Caki2 (cell line): ENCODE measurements at places on chromosomes 3 and 15. TPM values are rescaled to one million over a fixed set of nuclear protein-coding genes. Genes with fewer than 3 reads are reported as not detected.

- no peak for DNase-seq
Observed at GRCh38 chr3:66662894-66663293, 162.1 kb upstream of the LRIG1 start.

- DNase-seq, result no peak
Observed at GRCh38 chr3:98786364-98787006, 23.3 kb downstream of the ST3GAL6 start.

GRCh38 chr3:58342676-58343075 is 10.0 kb downstream of the PXK start:
- DNase-seq, result no peak

GPR149 gene
- total RNA-seq, result not detected in 2 replicates

DNA sequence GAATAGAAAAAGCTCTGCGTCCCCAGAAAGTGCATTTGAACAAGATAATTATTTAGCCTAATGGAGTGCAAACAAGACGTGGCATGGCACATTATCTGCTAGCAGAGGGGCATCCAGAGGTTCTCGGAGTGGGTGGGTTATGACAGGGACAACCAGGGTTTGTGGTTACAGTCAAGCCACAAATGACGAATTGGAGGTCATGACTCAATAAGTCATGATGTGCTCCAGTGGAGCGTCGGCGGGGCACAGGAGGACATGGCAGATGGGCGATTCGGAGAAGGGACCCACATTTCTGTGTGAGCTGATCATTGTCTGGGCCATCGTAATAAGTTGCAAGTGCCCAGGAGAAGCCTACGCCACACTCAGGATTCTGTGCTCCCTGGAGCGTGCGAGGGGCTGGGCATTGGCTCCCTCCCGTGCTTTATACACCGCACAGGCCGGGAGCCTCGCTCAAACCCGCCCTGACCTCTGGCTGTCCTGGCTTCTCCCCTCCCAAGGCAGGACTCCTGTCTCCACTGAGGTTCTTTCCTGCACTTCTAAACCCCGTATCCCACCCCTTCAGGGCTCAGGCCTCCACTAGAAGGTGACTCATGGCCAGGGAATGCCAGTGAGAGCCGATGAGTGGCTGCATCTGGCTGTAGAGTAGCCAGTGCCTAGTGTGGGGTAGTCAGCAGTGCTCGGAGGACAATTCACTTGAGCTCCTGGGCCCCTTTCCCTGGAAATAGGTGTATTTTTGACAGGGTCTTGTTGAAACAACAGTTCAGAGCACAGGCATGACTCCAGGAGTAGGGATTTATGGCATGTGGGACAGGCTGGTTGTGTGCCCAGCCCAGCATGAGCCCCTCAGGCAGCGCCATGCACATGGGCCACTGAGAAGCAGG is 67.4 kb downstream of the GRIP2 start:
- DNase-seq, result peak; percentile 97

DNA sequence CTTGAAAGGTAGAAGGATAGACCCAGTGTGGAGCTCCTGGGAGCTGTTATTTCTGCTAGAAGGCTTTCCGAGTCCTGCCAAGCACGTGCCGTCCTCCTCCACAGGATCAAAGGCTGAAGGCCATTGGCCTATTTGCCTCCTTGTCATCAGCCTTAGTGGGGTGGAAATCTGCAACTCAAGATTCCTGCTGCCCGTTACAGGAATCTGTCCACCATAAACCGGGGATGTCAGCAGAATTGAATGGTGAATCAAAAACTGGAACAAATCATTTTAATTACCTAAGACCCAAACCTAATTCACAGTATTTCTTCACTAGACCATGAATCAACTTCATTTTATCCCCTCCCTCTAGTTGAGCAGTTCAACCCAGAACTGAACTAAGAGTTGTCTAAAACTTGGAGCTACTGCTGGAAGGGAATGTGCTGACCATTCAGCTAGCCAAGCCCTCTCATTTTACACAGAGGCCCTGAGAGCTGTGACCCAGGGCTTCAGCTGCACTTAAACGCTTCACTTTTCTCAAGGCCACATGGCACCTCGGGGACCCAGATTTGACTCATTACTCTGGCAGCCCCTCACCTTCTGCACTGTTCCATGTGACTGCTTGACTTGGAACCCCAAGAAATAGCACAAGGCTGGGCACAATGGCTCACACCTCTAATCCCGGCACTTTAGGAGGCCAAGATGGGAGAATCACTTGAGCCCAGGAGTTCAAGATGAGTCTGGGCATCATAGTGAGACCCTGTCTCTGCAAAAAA is 36.8 kb upstream of the KIF23 start:
- DNase-seq, result no peak

DNA sequence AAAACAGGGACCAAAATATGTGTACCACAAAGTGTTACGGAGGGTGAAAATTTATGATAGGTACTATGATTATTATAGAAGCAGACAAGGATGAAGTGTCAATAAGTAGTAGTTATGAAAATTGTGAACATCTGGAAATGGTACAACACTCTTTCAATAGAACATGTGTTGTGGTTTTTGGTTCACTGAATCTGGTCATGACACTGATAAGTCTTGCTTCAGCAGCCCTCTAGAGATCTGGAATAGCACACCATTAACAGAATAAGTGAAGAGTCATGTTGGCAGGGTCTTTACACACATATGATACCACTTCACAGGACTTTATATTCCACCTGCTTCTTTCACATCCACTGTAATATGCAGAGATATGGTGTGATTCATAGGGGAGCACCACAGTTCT is 985.2 kb upstream of the SEMA6D start:
- DNase-seq, result no peak

C3orf22 gene
- not detected in 2 replicates for total RNA-seq
